Umbilical cord (tissue), 2 donors: ENCODE measurements at places on chromosomes 12 and 14. TPM values are rescaled to one million over a fixed set of nuclear protein-coding genes. Genes with fewer than 3 reads are reported as not detected.

GRCh38 chr12:114221957-114222630 is 183.8 kb downstream of the TBX5 start:
- DNase-seq = no peak

- DNase-seq = no peak
Observed at GRCh38 chr14:69770559-69770958, 3.6 kb downstream of the SRSF5 start.

- peak; percentile 75 for DNase-seq
Observed at GRCh38 chr14:103292426-103293374, 41.3 kb upstream of the EIF5 start.

GRCh38 chr12:104910196-104910840 is 47.8 kb downstream of the SLC41A2 start:
- no peak for DNase-seq

GDF3 gene
- 2.9 TPM for total RNA-seq

DNA sequence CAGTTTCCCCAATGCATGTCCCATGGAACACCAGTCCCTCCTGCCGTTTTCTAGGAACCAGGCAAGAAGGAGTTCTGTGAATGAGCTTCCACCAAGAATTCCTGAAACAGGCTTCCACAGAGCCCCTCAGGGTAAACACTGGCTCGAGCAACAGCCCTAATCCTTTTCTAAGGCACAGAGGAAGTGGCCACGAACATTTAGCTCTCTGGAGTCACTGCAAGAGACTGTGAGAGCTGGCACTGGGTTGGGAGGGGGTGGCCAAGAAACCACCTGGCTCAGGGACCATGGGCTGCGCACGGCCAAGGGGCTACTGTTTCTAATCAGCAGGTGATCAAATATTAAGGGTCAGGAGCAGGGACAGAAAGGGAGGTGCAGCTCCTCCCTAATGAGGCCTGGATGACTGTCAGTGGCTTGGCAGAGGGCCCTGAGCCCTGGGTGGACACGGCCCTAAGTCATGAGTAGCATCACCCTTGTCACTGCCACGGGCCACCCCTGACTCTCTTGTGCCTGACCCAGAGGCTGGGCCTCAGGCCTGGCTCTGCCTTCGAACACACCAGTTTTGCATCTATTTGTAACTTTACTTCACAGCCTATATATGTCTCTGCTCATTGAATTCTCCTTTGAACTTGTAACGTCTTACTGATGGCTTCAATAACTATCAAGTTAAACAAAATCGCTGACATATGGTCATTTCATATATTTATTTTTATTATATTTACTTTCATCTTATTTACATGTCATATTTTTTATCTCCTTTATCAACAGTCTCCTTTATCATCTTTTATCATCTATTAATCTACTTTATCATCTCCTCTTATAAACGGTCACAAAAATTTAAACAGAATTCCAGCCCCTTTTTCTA is 154.0 kb downstream of the DICER1 start:
- no peak for DNase-seq

DNA sequence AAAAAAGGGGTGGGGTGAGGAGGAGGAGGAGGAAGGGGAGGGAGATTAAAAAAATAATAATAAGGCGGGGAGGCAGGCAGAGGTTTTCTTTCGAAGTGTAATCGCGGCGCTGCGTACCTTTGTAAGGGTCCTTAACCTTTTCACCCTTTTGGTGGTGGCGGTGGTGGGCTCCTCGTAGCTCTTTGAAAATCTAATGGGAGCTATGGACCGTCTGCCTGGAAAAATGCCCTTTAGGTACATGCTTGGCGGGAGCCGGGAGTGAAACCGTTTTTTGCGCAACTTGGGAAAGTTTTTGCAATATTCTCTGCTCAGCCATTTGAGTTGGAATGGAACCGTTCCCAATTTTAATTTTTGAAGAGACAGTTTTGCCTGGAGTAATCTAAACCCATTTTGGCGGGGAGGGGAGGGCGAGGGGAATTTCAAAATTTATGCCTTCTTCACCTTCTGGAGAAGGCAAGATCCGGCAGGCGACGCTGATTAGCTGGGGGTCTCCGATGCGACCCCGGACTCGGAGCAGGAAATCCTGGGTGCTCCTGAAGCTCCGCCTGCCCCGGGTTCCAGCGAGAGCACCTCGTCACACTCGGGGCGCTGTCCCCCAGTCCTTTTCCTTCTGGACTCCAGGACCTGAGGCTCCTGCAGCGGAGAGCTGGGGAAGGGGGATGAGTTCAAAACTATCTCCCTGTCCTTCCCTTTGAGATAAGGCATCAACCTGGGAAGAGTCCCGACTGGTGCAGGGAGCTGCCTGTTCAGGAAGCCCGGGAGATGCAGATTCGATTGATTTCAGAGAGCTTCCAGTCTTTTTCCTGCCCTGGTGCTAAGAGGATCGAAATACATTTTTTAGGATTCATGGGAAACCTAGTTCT is 74.6 kb upstream of the TBX5 start:
- DNase-seq = no peak

FAM181A gene
- not detected for total RNA-seq

- no peak for DNase-seq
Observed at GRCh38 chr12:40742041-40742440, 49.8 kb downstream of the CNTN1 start.

OR6C4 gene
- total RNA-seq = 5.5 TPM

CFAP73 gene
- not detected for total RNA-seq

RBP5 gene
- total RNA-seq = 3.9 TPM

DNA sequence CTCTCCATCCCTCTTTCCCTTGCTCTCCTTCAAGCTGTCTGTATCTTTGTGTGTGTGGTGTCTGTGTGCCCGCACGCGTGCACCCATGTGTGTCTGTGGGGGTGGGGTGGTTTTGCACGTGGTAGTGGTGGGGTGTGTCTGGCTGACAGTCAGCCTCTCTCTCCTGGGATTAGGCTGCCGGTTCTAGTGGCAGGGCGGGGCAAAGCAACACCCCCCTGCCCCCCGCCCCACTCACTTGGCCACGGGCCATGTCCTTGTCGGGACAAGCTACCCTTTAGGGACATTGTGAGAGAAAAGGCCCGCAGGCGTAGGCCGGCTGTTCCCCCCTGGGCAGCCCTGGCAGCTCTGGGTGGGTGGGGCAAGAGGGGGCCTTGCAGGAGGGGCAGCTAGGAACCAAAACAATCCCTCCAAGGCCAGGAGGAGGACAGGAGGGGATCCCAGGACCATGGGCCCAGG is 182.6 kb downstream of the ALG10 start:
- DNase-seq = no peak

DNA sequence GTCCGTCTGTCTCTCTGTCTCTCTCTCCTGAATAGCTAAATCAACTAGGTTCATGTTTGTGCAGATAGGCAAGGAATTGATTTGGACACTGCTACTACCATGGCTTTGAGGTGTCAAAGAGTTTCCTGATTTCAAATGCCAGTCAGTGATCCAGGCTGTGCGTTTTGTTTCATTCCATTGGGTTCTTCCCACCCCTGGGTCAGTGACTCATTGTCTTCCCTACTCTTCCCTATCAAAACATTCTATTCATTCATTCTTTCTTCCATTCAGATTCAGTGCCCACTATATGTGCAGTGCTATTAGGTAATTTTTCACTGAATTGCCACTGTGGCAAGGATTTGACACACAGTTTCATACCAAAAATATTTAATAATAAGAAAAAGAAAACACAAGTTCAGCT is 50.4 kb downstream of the RPH3A start:
- no peak for DNase-seq

SYT1 gene
- 8.4 TPM for total RNA-seq

GRCh38 chr14:95183082-95183481 is 25.8 kb upstream of the DICER1 start:
- DNase-seq = no peak

DNA sequence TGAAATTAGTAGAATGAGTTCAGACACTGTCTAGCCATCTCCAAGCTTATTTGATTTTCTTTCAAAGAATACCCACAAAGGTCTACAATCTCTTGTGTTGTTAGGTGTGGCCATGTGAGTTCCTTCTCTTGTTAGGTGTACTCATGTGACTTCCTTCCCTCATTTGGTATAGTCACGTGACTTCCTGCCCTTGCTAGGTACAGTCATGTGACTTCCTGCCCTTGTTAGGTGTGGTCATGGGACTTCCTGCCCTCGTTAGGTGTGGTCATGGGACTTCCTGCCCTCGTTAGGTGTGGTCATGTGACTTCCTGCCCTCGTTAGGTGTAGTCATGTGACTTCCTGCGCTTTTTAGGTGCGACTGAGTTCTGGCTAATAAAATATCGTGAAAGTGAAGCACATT is 179.6 kb downstream of the TMX1 start:
- no peak for DNase-seq

DNA sequence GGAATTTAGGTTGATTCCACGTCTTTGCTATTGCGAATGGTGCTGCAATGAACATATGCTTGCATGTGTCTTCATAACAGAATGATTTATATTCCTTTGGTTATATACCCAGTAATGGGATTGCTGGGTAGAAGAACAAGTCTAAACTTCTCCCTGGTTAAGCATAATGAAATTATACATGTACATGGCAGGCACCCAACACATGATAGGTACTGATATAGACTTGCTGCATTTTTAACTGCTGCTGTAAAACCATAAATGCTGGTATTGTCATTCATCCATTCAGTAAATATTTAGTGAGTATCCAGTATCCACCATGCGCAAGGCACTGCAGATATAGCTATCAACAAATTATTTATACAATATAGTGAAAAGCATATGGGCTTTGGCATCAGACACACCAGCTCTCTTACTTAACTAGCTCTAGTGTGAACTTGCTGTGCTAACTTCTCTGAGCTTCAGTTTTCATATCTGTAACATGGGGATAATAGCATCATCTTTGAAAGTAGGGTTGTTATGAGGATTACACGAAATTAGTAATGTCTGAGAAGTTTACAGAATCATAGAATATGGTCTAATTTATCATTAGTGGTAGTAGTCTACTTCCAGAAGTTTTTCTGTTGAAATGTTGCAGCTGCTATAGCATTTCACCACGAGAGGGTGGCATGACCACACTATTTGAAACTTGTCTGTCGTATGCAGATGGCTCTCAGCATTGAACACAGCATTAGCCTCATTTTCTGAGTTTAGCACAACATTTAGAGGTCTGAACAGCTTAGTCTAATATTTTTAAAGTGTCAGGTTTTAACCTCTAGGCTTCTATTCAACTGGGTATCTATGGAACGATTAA is 32.0 kb upstream of the SEL1L start:
- DNase-seq = peak; percentile 71
